NCI-H2107 (cell line): ENCODE measurements at places on chromosomes 2 and 18.
A peak's percentile ranks its signal among the peaks of the same experiment; 100 is the strongest.

DNA sequence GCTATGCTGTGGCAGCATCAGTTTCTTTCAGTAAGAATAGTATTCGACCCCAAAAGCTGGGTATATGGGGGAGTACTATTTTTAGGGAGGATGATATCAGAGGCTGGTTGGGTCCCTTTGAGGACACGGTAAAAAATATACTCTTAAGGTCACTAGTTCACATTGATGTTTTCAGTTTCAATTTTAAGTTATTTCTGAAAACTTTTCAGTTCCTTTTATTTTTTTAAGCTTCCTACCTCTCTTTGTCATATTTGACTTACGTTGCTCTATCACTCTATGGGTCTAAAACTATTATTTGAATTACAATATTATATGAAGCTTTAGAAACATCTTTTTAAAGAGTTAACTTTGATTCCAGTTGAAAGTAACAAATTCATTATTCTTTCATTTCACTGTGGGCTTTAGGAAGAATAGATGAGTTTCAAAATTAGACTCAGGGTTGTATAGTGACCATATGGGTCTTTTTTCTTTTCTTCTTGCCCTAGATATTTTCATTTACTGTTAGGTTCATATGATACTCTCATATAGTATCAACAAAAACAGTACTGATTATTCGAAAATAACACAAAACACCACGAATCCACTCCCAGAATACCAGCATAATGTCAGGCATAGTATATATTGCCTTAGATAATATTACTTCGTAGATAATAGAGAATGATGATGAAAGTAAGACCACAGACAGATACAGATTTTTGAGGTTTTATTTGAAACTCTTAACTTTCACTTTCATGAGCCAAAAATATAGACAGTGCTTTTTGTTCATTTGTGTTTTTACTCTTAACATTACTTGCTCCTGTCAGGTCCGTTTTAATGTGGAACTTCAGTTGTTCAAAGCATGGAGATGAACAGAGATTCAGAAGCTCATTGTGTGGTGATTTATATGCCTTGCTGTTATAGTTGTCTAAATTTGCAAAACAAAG, 9.8 kb downstream of the RMDN2 start:
- DNase-seq, result no peak

GRCh38 chr2:229519655-229520430, 194.5 kb downstream of the DNER start:
- no peak for DNase-seq

DNA sequence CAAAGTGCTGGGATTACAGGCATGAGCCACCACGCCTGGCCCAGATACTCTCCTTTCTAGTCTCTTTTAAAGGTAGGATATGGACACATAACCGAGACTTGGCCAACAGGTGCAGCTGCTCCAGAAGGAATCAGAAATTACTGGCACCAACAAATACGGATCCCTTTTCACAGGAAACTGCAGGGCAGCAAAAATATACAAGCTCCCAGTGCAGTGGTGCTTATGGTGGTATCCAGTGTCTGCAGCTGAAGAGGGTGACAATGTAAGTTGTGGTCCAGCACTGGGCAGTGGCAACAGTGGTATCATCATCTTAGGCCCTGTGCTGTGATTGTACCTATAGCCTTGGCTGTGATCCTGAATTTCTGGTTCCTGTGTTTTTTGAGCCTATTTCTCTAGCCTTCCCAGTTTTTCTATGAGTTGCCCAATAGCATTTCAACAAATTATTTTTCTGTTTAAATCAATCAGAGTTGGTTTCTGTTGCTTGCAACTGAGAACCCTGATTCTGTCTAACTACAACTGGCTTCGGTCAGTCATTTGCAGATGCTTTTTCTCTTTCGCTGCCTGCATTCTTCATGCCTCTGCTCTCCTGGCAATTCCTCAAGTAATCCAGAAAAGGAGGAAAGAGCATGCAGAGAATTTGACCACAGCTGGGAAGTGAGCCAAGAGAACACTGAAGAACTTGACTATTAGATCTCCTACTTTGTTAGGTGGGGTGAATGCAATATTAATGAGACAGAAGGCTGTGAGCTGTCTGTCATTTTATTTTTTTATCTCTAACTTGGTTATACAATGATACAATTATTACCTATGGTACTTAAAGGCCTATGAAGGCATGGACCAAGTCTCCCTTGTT, 30.8 kb upstream of the EML4 start:
- peak; percentile 46 for DNase-seq

DNA sequence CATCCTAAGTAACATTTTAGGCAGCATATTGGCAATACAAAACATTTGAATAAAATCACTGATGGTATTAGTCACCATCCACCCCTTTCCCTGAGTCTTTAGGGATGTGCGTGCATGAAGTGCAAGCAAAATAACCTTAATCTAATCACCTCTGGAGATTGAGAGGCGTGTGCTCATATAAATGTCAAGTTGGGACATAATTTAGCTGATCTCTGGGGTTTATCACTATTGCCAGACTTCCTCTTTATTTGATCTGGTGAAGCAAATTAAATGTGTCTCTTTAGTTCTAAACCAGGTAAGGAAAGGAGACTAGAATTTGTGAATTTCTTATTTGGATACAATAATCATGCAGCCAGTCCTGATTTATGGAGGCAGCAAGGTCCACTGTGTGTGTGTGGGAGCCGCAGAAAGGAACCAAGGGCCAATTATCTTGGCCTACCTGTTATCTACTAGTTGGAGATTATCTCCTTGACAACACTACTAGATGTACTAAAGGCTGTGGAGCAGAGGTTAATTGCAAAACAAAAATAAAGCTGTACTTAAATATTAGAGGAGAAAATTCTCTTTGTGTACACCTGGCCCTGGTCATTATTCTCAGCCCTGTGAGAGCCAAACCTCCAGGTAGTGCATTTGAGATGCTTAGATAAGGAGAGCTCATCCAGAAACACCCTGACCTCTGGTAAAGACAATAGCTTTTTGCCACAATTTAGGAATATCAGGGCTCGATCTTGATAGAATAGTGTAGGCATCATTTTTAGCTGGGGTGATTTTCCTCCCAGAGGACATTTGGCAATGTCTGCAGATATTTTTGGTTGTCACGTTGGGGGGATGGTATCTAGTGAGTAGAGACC, 78.2 kb downstream of the HRH4 start:
- no peak for DNase-seq

GRCh38 chr2:15841776-15842560, 98.4 kb upstream of the MYCN start:
- no peak for DNase-seq
